ENCODE measurements at places on chromosomes 11 and 22. TPM values are rescaled to one million over a fixed set of nuclear protein-coding genes. Genes with fewer than 3 reads are reported as not detected.

The MYEOV gene
- 0.83 TPM for total RNA-seq

GRCh38 chr11:123404676-123405075 is 25.4 kb upstream of the GRAMD1B start:
- H3K4me3 ChIP-seq, result no peak overlapping the region
- H3K27ac ChIP-seq, result peak overlapping the region; percentile 60
- H3K36me3 ChIP-seq, result peaks cover 12% of the 10 kb centered on the region
- peaks cover 44% of the 10 kb centered on the region for H3K4me1 ChIP-seq
- H3K27me3 ChIP-seq, result no peaks in the 10 kb centered on the region

The LMO1 gene
- not detected for total RNA-seq

DNA sequence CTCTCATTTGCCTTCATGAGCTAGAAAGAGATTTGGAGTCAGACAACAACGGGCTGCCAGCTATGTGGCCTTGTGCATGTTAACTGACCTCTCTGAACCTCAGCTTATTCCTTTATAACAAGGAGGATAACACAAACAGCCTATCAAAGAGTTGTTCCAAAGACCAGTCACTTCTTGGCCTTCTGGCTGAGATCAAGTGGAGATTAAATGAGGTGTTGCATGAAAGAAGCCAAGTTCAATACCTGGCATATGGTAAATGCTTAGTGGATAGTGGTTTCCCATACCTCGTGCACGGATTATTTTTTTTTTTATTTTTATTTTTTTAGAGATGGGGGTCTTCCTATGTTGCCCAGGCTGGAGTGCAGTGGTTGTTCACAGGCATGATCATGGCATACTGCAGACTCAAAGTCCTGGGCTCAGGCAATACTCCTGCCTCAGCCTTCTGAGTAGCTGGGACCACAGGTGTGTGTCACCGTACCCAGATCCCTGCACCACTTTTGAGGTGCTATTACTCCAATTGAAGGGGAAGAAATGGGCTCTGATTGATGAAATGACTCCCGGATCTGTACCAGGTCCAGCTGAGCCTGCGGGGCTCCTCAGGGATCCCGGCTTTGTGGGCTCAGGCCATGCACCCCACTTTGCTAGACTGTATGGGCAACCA is 4.9 kb downstream of the LGALS1 start:
- peak overlapping the region; percentile 61 for H3K27ac ChIP-seq
- H3K4me3 ChIP-seq, result no peak overlapping the region
- DNase-seq, result no peak
- peaks cover 9% of the 10 kb centered on the region for H3K36me3 ChIP-seq

DNA sequence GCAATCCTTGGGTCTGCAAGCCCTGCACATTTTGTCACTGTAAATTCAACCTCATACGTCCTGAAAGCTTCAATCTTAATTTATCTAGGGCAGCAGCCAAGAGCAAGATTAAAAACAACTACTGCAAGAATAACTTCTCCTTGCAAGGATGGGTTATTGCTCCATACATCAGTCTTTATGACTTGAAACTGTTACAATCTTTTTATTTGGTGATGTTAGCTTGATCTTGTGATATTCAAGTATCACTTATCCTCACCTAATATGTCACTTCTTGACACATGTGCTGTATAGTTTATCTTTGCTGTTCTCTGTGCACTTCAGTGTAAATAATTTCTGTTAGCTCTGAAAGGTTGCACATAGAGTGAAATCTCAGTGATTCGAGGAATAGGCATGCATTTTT is 14.7 kb upstream of the APLP2 start:
- no peak overlapping the region for H3K27ac ChIP-seq
- H3K27me3 ChIP-seq, result peaks cover 34% of the 10 kb centered on the region
- DNase-seq, result no peak
- H3K4me3 ChIP-seq, result no peak overlapping the region

DNA sequence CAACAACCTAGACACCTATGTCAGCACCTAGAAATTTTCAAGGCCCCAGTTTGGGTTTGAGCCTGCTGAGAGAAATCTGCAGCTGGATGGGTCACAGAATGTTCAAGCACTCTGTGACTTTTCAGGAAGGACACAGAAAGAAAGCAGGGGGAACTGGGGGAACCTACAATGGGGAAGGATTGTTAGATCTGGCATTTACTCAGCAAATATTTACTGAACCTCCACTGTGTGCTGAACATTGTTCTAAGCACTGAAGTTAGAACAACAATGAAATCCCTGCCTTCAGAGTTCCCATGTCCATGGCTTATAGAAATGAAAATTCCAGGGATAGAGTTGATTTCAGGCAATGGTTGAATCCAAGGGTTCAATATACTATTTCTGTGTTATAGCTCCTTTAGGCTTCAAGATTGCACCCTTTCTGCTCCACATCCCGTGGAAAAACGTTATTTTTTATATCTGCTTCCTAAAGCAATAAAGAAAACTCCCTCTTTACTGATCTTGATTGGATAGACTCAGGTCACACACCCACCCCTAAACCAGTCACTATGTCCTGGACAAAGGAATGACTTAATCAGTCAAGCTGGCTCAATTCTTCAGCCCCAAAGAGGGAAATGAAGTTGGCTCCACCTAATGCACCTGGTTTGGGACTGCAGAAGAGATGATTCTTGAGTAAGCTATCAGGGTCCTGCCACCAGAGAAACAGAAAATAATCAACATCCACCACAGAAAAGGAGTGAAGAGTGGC is 95.1 kb downstream of the OR5AK2 start:
- no peaks in the 10 kb centered on the region for H3K27me3 ChIP-seq
- H3K4me3 ChIP-seq, result no peak overlapping the region
- H3K36me3 ChIP-seq, result no peaks in the 10 kb centered on the region
- no peak for DNase-seq

DNA sequence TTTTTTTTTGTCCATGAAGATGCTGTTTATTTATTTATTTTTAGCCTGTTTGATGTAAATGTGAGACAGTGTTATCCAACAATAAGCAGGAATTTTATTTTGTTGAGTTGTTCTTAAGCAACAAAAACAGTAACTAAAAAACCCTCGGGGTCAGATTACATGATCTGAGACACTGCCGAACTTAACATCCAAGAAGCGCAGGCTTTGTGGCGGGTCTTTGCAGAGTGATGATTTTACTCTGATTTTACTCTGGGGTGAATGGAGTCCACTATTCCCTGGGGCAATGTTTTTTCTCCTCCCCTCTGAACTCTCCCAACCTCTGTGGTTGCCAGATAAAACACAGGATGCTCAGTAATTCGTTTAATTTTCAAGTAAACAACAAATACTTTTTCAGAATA is 450.1 kb upstream of the B3GAT1 start:
- H3K27ac ChIP-seq, result no peak overlapping the region
- no peaks in the 10 kb centered on the region for H3K4me1 ChIP-seq
- DNase-seq, result no peak
- H3K27me3 ChIP-seq, result no peaks in the 10 kb centered on the region

DNA sequence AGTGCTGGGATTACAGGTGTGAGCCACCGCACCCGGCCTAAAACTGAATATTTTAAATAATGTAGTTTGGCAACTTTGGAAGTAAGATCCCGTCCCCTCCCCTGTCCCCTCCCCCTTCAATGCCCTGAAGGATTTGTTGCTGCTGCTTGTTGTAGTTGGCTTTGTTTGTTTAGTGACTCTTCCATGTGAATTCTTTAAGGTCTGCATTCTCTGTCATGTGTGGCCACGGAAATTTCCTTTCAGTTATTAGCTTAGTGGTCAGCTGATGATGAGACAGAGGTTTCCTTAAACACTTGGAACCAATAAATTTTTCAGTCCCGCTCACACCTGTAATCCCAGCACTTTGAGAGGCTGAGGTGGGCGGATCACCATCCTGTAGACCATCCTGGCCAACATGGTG is 109.9 kb downstream of the MPPED1 start:
- peaks cover 8% of the 10 kb centered on the region for H3K4me1 ChIP-seq
- no peak overlapping the region for H3K27ac ChIP-seq
- no peak overlapping the region for H3K4me3 ChIP-seq

GRCh38 chr11:60790726-60791125 is 5.6 kb downstream of the MS4A10 start:
- H3K4me3 ChIP-seq, result no peak overlapping the region
- no peaks in the 10 kb centered on the region for H3K27me3 ChIP-seq
- H3K27ac ChIP-seq, result no peak overlapping the region
- H3K36me3 ChIP-seq, result no peaks in the 10 kb centered on the region
- no peak for DNase-seq

GRCh38 chr22:16586991-16587390 is 5.6 kb downstream of the CCT8L2 start:
- H3K27me3 ChIP-seq, result no peaks in the 10 kb centered on the region
- no peak overlapping the region for H3K4me3 ChIP-seq
- DNase-seq, result no peak
- no peaks in the 10 kb centered on the region for H3K36me3 ChIP-seq
- no peak overlapping the region for H3K27ac ChIP-seq

The C11orf21 gene
- 2.4 TPM for total RNA-seq

The OR5B21 gene
- not detected for total RNA-seq

The MMP3 gene
- not detected for total RNA-seq

The MMP10 gene
- total RNA-seq, result 0.14 TPM

DNA sequence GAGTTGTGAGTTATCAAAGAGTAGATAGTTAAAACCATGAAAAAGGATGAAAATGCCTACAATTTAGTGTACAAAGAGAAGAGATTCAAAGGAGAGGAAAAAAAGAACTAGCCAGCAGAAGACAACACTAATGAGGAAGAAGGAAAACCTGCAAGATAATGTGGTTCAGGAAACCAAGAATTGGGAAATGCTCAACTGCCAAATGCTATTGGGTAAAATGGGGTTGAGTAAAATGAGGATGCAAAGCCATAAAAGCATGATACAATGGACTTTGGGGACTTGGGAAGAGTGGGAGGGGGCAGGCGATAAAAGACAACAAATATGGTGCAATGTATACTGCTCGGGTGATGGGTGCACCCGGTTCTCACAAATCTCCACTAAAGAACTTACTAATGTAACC is 7.6 kb upstream of the OR52K2 start:
- DNase-seq, result no peak
- H3K4me1 ChIP-seq, result no peaks in the 10 kb centered on the region
- no peaks in the 10 kb centered on the region for H3K36me3 ChIP-seq
- no peak overlapping the region for H3K4me3 ChIP-seq
- H3K27me3 ChIP-seq, result peaks cover 9% of the 10 kb centered on the region

GRCh38 chr11:96107143-96107824 is 183.4 kb upstream of the MTMR2 start:
- peaks cover 7% of the 10 kb centered on the region for H3K36me3 ChIP-seq
- no peak overlapping the region for H3K27ac ChIP-seq
- no peak overlapping the region for H3K4me3 ChIP-seq
- DNase-seq, result no peak

DNA sequence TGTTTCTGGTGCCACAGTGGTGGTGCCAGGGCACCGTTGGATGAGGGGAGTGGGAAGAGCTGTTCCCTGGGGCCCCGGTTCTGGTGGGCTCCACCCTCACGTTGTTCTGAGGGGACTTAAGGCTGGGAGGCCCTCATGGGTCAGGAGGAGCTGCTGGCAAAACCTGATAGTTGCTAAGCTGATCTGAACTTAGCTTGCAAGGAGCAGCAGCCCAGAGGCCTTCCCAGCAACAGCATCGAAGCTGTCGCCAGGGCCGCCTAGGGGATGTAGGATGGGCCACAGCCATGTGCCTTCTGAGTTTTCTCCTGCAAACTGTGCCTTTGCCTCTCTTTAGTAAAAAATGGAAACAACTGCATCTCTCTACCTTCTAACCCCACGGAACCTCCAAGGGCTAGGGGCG is 240.2 kb downstream of the TBC1D22A start:
- peaks cover 13% of the 10 kb centered on the region for H3K36me3 ChIP-seq
- peaks cover 18% of the 10 kb centered on the region for H3K4me1 ChIP-seq
- no peak for DNase-seq
- H3K27ac ChIP-seq, result no peak overlapping the region
- H3K27me3 ChIP-seq, result no peaks in the 10 kb centered on the region

GRCh38 chr11:118415739-118416068 is 14.3 kb downstream of the ATP5MG start:
- peaks cover 3% of the 10 kb centered on the region for H3K4me1 ChIP-seq
- H3K27me3 ChIP-seq, result no peaks in the 10 kb centered on the region
- DNase-seq, result peak; percentile 76
- no peak overlapping the region for H3K4me3 ChIP-seq

DNA sequence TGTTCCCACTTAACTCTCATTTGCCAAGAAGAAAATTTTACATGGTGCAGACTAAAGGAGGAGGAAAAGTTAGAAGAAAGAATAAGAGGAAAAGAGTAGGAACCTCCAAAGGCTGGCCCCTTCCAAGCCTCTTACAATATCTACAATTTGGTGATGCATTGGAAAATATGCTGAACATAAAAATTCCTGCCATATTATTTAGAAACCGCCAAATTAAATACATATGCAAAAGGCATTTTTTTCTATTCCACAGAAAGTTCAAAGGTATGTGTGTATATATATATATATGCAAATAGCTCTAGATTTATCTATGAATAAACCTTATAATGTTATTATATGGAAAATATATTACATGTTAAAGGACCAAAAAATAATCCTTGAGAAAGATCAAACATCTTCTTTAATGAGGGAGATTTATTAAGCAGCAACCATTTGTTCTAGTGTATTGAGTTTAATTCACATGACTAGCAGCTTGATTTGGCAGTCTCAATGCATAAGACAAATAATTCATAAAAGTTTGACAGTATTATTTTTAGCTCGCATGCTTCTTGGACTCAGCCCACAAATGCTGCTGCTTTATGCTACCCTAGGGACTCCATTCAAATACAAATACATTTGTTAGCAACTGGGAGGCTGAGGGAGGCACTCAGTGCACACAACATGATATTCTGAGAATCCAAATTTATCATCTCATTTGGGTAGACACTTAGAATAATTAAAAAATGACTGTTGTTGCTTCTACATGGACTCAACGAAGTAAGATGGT is 184.9 kb downstream of the SBF2 start:
- no peak overlapping the region for H3K27ac ChIP-seq
- H3K4me3 ChIP-seq, result no peak overlapping the region
- no peaks in the 10 kb centered on the region for H3K4me1 ChIP-seq
- DNase-seq, result no peak

DNA sequence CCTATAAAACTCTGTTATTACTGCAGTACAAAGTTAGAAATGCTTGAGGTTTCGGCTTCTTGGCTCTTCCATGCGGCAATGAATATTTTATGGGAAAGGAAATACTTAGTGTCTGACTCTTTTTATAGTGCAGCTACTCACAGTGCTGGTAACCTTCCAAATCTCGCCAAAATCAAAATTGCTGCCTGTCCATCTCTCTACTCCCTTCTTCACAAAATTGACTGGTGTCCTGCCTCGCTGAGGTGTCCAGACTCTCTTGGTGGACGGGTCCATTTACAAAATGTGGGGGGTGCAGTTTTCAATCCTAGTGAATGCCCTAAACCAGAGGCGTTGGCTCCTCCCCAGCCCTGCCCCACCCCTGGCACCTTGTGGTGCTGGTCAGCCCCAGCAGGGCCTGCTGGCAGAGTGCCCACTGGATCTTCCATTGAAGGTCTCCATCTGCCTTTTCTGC is 73.5 kb downstream of the ZBTB16 start:
- no peaks in the 10 kb centered on the region for H3K36me3 ChIP-seq
- no peak overlapping the region for H3K4me3 ChIP-seq
- H3K27ac ChIP-seq, result no peak overlapping the region

The SYT13 gene
- total RNA-seq, result not detected

DNA sequence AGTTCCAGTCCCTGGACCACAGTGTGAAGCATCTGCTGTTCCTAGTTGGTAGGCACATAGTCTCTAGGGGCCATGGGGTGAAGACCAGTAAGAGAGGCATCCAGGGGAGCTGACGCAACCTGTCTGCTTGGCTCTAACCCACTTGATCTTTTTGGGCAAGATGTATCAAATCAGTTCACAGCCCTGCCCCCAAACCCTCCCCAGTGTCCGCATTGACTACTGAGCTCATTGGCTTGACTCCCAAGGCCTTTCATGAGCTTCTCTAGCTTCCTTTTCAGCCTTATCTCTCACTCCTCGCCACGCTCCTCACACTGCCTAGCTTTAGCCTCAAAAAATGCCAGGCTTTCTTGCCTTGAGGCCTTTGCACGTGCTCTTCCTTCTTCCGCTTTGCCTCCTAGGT is 29.7 kb upstream of the ABCC8 start:
- no peak overlapping the region for H3K27ac ChIP-seq
- peaks cover 23% of the 10 kb centered on the region for H3K27me3 ChIP-seq
- no peaks in the 10 kb centered on the region for H3K4me1 ChIP-seq
- DNase-seq, result no peak

The SMTNL1 gene
- total RNA-seq, result not detected

All from activated CD4-positive, alpha-beta T cell treated with anti-CD3 and anti-CD28 coated beads, Interleukin-2, amount 10 ng/mL, durations not matched to agents 24 days and 14 days (primary cell).